ENCODE measurements at places on chromosomes 3 and 15.

DNA sequence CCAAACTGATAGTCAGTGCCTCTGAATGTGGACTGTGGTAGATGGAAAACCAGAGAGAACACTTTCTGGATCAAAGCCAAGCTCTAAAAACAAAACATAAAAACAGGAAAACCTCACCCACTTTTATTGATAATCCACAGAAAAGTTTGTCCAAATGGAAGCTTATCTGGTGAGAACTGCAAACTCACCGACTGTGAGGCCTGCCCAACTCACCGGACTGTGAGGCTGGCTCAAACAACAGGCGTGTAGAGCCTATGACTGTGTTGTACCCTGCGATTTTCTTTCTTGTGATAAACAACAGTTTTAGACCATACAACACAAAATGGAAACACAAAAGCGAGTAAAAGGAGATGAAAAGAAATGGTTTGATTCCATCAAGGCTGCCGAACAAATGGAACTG, 7.2 kb downstream of the PRR23C start:
- no peak for DNase-seq

- no peak for DNase-seq
Measured at GRCh38 chr3:26259176-26259575, 363.4 kb upstream of the LRRC3B start.

GRCh38 chr3:72210261-72210660, 425.3 kb upstream of the PROK2 start:
- DNase-seq = no peak

DNA sequence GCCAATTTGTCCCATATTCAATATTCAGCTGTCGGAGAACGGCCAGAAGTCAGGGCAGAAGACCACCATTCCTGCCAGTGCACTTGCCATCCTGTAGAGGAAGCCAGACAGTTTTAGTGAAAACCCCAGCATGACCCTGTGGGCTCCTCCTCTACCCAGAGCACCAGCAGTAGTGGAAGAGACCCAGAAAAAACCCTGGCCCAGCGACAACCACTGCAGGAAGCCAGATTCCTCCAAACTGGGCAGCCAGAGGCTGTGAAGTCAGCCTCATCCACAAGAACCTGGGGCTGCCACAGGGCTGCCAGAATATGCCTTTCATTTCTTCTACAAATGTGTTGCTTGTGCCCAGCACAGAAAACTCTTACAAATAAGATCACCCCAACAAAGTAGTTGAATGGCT, 67.3 kb downstream of the HMCES start:
- no peak for DNase-seq

DNA sequence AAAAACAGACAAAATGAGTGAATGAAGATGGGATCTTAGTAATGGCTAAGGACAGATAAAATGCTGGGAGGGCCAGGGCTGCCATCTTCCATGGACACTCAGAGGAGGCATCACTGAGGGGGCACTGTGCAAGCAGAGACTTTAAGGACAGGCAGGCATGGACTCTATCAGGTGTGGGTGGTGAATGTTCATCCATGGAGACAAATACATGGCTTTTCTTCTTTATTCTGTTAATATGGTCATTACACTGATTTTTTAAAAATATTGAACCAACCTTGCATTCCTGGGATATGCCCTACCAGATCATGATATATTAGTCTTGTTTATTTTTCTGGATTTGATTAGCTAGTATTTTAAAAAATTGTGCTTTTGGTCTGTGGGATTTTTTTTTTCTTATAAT, 12.2 kb downstream of the NUP210 start:
- DNase-seq = no peak

GRCh38 chr15:51232581-51232980, 105.8 kb downstream of the CYP19A1 start:
- no peak for DNase-seq

GRCh38 chr15:65620833-65621232, 905 bp upstream of the SLC24A1 start:
- DNase-seq = no peak

DNA sequence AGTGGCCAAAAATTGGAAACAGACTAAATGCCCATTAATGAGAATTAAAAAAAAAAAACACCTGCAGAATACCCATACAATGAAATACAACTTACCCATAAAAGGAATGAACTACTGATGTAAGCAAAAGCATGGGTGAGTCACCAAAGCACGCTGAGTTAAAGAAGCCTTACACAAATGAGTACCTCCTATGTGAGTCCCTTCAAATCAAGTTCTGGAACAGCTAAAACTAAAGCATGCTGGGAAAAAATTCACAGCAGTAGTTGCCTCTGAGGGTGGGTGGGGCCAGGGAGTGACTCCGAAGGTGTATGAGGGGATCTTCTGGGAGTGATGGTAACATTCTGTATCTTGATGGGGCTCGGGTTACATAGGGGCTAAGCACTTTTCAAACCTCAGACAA, 11.4 kb downstream of the MYO5C start:
- DNase-seq = no peak

All from iPS DF 6.9 (cell line).